Hematopoietic multipotent progenitor cell (in vitro differentiated cells): ENCODE measurements at places on chromosomes 1 and 21.

GRCh38 chr1:177561436-177561835, 390.7 kb downstream of the BRINP2 start:
- DNase-seq = no peak

GRCh38 chr1:4605158-4605557, 49.3 kb upstream of the AJAP1 start:
- DNase-seq = no peak

GRCh38 chr1:93708734-93709481, 27.3 kb upstream of the BCAR3 start:
- DNase-seq = no peak

DNA sequence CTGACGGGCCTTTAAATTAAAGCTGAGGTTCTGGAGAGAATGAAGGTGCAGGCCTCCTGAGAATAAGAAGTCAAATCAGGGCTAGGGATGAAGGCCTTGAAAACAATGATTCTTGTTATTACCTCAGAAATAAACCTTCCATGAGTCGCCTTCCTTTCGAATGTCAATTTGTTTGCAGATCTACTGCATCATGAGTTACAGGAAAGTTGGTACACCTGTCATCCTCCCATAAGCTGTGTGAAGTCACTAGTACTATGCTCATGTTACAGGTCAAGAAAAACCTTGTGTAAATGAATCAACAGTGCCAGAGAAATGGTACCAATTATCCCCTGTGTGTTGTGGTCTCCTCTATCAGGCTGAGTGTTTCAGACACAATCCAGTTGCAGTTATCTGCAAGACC, 281.2 kb upstream of the PLXNA2 start:
- no peak for DNase-seq

GRCh38 chr21:23740463-23740862, 1866.8 kb downstream of the MRPL39 start:
- no peak for DNase-seq

DNA sequence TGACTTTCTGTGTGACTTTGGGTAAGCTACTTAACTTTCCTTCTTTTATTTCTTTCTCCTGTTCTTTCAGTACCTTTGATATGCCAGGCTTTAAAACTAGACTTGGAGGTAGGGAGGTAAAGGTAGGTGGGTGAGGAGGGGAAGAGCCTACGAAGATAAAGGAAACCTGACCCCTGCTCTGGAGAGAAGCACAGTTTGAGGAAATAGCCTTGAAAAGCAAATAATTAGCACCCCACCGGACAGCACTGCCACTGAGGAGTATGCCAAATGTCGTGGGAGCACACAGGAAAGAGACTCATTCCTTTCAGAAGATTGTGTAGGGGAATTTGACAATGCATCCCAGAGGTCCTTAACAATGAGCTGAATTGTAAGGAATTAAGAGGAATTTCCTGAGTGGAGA, 65.2 kb upstream of the SPAG17 start:
- no peak for DNase-seq

DNA sequence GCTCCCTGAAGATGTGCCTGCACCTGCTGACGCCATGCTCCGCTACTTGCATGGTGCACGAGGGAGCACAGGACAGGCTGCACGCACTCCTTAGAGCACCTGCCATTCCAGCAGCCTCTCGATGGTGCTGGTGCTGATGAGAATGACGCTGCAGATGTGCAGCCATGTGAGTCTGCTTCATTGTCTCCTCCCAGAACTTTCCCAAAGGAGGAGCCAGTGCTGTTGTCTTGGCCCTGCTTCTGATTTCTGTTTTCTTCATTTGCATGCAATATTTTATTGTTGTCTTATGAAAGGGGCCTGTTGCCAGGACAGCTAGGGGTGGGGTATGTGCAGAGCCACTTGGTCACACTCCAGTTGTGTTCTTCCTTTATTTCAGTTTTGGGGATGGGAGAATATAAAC, 70.1 kb downstream of the PCBP3 start:
- DNase-seq = no peak

DNA sequence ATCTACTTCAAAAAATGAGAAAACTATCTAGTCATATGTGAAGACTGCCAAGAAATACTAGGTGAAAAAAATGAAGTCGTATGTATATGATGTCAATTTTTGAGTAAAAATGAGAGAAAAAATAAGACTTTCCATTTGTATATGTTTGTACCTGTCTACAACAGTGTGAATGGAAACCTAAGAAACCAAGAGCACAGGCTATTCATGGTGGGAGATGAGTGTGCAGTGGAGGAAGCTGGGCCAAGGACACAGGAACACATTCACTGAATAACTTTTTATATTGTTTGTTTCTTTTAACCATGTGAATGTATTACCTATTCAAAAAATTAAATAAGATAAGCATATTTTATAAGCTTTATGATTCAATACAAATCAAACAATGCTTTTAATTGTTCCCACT, 67.0 kb downstream of the ERO1B start:
- DNase-seq = no peak

DNA sequence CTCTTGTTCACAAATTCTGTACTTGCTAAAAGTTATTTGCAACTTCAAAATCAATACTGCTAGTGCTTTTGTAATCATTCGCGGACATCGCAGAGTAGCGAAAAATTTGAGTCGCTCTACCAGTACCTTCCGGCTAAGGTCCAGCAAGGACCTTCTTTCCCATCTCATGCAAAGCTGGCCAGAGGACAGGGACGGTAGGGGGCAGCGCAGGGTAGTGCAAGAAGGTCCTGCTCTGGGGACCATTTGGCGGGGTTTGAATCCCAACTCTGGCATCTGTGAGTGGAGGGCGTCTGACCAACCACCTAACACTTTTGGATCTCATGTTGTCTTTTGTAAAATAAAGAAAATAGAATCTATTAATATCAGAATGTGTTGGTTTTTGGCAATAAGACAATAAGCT, 258.3 kb downstream of the SPATA17 start:
- DNase-seq = no peak

GRCh38 chr1:241557551-241558193, 25.5 kb downstream of the KMO start:
- no peak for DNase-seq

DNA sequence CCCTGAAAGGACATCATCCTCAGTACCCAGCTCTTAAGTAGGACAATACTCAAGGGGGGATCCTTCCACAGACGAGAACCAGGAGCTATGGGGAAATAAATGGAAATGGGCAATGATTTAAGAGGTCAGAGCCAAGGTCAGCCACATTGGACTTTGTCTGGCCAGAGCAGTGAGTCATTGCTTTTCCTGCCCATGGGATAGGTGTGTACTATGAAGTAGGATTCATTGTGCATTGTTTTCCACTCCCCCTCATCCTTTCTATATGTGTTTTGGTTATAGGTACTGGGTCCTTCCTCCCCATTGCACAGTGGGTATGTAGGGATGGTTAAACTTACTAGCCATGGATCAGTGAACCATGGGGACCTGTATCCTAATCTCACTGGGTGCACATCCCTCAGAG, 328.9 kb upstream of the USP25 start:
- no peak for DNase-seq

- peak; percentile 43 for DNase-seq
Measured at GRCh38 chr1:31183927-31184554, 55.6 kb downstream of the NKAIN1 start.

DNA sequence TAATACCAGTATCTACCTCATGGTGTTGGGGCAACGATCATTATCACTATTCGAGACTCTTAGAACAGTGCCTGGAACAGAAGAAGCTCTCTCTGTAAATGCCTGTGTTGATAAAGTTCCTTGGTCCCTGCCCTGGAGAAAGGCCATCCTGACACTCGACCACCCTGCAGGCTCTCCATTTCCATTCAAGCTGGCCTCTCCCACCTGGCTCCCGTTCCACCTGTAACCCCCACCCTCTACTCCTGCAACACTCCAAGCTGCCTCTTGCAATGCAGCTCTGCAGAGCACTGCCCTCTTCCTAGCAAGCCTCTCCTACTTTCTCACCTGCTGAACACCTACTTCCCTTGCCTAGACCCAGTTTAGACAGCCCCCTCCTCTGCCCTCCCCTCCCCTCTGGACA, 6.1 kb downstream of the SPOCD1 start:
- no peak for DNase-seq

- no peak for DNase-seq
Measured at GRCh38 chr21:24197923-24198322, 1409.4 kb downstream of the MRPL39 start.

- no peak for DNase-seq
Measured at GRCh38 chr21:42997053-42997452, 22.7 kb downstream of the PKNOX1 start.
